Fibroblast of lung (primary cell): ENCODE measurements at places on chromosomes 5 and 9. TPM values are rescaled to one million over a fixed set of nuclear protein-coding genes. Genes with fewer than 3 reads are reported as not detected.

The EIF4EBP3 gene
- 1.8 and 2.3 TPM in 2 replicates for total RNA-seq

GRCh38 chr5:671459-672328 is 21.5 kb downstream of the TPPP start:
- peak; percentile 27 for DNase-seq

DNA sequence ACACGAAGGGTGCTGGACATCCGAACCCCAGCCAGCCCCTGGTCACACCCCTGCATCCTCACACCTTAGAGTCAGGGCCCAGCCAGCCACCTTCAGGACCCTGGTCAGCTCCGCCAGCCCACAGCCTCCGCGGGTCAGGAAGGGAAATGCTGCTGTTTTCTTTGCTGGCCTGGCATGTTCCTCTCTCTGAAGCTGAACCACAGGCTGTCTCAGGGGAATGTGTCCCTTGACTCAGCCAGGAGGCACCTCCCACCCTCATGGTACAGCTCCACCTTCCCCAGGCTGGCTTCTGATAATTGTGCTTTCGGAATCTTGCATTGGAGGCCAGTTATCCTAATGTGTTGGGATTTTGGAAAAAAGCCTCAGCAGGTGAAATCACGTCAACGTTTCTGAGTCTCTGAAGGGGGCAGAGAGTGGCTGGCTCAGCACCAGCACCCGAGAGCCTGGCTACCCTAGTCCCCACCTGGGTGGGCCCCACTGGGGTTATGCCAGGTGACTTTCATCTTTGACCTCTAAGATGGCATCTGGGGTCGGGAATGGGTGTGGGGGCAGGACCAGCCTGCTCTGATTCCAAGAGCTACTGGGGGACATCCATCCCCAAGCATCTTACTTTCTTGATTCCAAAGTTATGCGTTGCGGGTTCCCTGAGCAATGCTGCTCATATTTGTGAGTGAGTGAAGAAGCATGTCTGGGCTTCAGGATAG is 9.8 kb upstream of the OLFM1 start:
- DNase-seq: peak; percentile 6

DNA sequence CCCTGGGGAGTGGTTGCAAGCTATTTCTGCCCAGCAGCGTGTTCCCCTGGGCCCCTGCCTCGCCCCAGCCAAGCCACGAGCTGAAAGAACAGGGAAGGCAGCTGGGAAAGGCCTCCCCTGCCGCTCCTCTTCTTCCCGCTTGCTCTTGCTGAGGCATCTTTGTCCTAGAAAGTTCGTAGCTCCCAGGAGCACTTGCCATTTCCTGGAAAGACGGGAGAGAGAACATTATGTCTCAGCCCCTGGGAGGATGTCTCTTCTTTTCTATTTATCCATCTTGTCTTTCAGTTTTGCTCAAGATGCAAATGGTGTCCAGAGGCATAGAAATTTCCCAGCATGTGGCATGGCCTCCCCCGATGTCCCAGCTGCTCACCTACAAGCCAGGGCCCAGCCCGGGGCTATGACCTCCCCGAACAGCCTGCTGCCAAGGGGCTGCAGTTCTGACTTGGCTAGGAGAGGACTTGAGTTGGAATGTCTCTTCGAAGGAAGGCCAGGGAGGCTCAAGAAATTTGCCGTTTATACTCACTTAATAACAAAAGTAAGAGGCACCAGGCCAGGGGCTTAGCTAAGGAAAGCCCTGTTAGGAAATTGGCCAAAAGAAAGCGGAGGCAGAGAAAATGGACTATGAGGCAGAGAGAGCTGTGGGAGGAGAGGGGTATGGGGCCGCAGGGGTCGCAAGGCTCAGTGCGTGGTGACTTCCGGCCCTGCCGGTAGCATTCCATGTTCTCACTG is 87.3 kb downstream of the LIFR start:
- DNase-seq: peak; percentile 60

- DNase-seq: peak; percentile 20
Observed at GRCh38 chr5:173180331-173180730, 36.0 kb downstream of the BNIP1 start.

GRCh38 chr5:31918739-31919138 is 255.4 kb downstream of the GOLPH3 start:
- no peak for DNase-seq

GRCh38 chr5:3619579-3619978 is 23.9 kb downstream of the IRX1 start:
- DNase-seq: peak; percentile 47

GRCh38 chr9:32401488-32401887 is 17.0 kb downstream of the ACO1 start:
- DNase-seq: no peak

DNA sequence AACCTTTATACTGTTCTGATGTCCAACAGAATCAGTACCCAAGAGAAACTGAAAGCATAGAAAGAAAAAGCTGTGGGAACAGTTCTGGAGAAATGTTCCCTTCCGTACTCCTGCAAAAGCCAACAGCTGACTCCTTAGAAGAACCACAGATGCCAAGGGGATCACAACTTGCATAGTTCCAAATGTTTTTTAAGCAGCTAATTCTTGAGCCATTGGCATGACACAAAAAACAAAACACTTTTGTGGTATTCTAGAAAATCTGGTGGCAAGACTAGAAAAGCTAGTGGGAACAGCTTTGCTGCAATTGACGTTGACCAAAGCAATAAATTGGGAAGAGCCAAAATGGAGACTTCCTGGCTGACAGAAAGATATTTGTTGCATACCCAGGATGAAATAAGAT is 189.9 kb downstream of the ARL15 start:
- DNase-seq: no peak

DNA sequence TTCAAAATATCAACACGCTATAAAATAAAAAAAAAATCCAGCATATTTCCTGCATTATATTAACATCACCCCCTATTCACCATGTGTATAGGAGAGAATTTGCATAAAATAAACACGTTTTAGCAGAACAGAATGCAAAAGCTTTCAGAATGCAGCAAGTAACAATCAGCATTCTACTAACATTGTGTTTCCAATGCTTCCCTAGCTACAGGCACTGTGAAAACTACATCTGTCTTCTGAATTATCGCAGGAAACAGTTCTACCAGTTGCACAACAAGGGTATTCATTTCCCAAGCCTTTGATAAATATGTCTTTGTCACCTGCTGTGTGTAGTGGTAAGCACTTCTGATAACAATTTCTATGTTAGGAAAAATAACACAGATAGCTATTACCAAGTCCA is 1015.8 kb downstream of the CDH18 start:
- DNase-seq: no peak

DNA sequence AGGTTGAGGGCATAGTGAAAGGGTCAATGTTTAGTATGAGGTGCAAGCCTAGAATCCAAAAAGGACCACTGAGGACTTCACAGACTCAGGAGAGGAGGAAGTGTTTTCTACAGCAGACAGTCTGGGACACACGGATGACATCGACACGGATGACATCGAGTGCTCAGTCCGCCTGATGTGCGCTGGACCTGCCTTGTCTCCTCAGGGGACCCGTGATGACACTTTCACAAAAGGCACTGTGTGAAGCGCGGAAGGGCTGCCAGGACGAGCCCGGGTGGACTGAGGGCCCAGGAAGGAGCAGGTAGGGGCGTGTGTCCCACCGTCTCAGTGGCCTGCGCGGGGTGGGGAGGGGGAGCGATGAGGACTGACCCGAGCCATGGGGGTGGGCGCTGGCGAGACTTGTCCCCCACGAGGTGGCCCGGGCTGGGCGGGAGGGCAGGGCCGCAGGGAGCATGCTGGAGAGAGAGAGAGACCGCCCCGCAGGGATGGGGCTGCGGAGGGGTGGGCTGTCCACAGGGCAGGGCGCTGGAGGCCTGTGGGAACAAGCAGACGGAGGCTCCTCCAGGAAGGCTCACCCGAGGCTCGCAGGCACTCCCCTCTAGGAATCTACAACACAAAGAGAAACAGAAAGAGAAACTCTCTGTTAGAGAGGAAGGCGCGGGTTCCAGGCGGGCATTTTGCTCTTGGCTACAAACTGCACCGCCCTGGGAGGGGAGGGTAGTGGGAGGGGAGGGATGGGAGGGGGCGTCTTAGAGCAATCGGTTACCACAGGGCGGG is 54.9 kb downstream of the USP20 start:
- DNase-seq: no peak

GRCh38 chr9:18020121-18020745 is 441.4 kb downstream of the SH3GL2 start:
- DNase-seq: no peak

- DNase-seq: peak; percentile 33
Observed at GRCh38 chr5:174751154-174752000, 27.0 kb downstream of the MSX2 start.

DNA sequence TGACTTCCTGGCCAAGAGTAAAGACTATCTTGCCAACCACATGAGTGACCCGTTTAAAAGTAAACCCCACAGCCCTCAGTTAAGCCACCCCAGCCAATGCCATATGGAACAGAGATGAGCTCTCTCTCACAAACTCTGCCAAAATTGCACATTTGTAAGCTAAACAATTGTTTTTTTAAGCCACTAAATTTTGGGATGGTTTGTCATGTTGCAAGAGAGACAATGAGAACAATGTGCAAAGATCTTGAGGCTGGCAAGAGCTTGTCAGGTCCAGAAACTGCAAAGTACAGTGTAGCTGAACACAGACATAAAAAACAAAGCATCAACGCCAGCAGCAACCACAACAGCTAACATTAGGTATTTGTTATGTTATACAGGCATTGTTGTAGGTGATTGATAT is 27.8 kb downstream of the HOMER1 start:
- no peak for DNase-seq
